ENCODE measurements at places on chromosomes 12 and 14.

DNA sequence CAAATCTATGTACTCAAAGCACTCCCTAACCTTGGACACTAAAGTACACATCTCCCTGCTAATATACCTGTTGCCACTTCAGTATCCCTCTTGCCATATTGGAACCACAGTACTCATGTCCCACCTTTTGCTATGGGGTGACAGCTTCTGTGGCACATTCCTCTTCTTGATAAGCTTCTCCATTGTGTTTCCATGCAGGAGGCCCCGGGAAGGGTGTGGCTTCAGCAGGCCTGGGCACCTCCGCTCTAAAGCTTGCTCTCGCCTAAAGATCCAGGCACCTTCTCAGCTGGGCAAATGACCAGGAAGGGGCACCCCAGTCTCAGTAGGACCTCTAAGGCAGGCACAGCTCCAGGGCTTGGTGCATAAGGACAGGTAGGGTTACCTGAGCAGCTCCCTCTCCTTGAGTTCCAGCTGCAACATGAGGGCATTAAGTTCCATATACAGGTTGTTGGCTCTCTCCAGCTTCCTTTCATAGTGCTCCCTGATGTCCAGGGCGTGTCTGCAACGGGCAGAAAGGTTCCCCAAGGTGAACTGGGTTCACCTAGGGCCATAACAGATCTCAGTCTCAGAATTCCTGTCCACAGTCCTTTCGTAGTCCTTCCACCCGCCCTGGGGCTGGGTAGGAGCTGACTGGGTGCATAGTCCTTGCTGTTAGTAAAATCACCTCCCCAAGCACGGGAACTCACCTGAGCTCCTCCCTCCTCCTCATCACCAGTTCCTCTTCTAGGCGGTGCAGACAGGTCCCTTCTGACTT, 15.9 kb downstream of the MAP3K12 start:
- no peak for DNase-seq

- DNase-seq: no peak
Measured at GRCh38 chr12:92038476-92038875, 107.2 kb downstream of the BTG1 start.

DNA sequence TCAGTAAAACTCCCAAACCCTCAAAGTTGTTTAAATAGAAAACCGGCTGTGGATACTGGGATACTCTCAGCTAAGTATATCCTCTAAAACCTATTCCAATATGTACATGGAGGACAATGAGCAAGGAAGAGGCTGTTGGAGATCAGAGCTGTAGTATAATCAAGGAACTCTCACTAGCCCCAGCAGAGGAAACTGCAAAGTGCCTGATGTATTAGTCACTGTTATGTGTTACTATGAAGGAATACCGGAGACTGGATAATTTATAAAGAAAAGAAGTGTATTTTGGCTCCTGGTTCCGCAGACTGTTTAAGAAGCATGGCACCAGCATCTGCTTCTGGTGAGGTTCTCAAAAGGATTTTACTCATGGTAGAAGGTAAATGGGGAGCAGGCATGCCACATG, 65.6 kb upstream of the RPL10L start:
- DNase-seq: no peak

GRCh38 chr12:6735448-6736191, 11.8 kb downstream of the COPS7A start:
- DNase-seq: peak; percentile 47

- DNase-seq: peak; percentile 53
Measured at GRCh38 chr14:69685218-69685616, 73.8 kb downstream of the SUSD6 start.

- no peak for DNase-seq
Measured at GRCh38 chr12:27870939-27871338, 90.9 kb upstream of the MANSC4 start.

- DNase-seq: no peak
Measured at GRCh38 chr12:6533653-6533922, 729 bp upstream of the GAPDH start.

- DNase-seq: no peak
Measured at GRCh38 chr12:43009846-43010240, 420.3 kb upstream of the PRICKLE1 start.

- no peak for DNase-seq
Measured at GRCh38 chr14:75289840-75290388, 11.3 kb downstream of the FOS start.

GRCh38 chr12:104263580-104264358, 39.8 kb upstream of the EID3 start:
- DNase-seq: no peak

- no peak for DNase-seq
Measured at GRCh38 chr12:75764091-75764841, 252.9 kb upstream of the KRR1 start.

GRCh38 chr12:109758426-109759420, 45.1 kb downstream of the FAM222A start:
- DNase-seq: no peak

GRCh38 chr12:6080149-6081045, 44.1 kb downstream of the VWF start:
- no peak for DNase-seq

GRCh38 chr12:94186278-94187241, 38.2 kb downstream of the PLXNC1 start:
- no peak for DNase-seq

DNA sequence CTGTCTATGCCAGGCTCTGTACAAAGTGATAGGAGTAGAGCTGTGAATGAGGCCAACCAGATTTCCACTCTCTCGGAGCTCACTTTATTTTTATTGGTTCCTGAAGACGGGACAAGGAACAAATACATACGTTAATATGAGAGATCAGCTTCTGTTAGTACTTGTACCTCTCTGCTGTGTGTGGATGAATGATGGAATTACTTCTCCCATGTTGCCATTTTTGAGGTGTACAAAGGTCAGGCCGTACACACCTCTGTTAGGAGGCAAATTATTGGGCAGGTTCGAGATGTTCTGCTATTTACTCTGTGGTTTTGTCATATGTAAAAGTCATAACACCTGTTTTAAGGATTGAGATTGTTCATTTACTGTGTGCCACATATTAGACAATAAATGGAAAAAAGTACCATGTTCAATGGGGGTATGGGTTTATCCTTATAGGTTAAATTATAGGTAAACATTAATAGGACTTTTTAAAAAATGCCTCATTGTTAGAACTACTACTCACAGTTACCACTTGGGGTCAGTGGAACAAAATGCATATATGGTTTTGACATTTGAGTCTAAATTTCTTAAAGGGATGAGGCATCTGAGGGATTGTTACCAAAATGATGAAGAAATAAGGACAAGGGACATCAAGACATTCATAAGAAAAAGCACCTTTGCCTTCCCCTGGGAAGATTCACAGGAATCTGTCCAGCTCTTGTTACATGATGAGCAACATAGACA, 26.9 kb downstream of the WBP11 start:
- no peak for DNase-seq

DNA sequence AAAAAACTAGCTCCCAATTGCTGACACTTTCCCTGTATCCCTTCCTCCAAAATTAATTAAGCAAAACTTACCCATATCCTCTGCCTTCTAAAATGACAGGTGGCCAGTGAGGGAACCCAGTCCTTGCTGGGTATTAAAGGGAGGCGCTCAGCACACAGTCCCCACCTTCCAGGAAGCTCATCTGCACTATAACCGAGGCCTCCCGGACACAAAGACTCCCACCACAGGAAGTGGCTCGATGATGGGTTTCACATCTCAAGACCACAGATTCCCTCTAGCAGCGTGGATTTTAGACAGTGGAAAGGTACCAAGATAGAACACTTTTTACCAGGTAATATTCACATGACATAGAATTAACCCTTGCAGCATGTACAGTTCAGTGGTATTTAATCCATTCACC, 126.8 kb upstream of the NCOR2 start:
- no peak for DNase-seq

GRCh38 chr12:102527171-102527720, 46.9 kb upstream of the IGF1 start:
- no peak for DNase-seq

- DNase-seq: no peak
Measured at GRCh38 chr12:54029529-54030441, 1.5 kb downstream of the HOXC6 start.

DNA sequence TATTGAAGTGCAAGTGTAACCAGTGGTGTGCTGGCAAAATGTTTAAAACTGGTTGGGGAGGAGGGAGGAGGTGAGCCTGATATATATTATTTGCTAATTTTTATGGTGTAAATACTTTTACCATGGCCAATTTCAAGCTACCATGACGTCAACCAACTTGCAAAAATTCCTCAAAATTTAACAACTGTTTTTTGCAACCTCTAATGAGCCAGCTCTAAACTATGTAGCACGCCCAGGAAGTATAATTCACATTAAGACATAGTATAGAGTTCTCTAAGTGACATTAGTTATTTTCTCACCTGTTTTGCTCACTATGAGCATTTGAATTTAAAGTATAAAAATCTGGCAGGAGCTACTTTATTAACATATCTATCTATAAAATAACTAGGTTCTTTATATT, 41.4 kb downstream of the ATL1 start:
- no peak for DNase-seq

- DNase-seq: no peak
Measured at GRCh38 chr12:108802101-108802961, 55.1 kb downstream of the SSH1 start.

- peak; percentile 84 for DNase-seq
Measured at GRCh38 chr12:56258068-56258819, at the start of gene ANKRD52. TSS of gene ANKRD52 (minus strand) at chr12:56258384. CDS start at chr12:56258269, 115 bp downstream.

- no peak for DNase-seq
Measured at GRCh38 chr14:99612071-99612737, 8.2 kb upstream of the CCDC85C start.

- no peak for DNase-seq
Measured at GRCh38 chr12:71046215-71046614, 111.6 kb downstream of the TSPAN8 start.

Data from stimulated activated CD4-positive, alpha-beta T cell treated with anti-CD3 and anti-CD28 coated beads, Interleukin-4, amount 100 ng/mL, for 1 hour (primary cell).